Vagina (tissue), 2 donors: ENCODE measurements at places on chromosomes 13 and 19.

GRCh38 chr13:114010401-114011101 lies 36.7 kb upstream of the C13orf46 start:
- DNase-seq = no peak

GRCh38 chr13:43688227-43688907 lies 98.4 kb downstream of the ENOX1 start:
- no peak for DNase-seq

- DNase-seq = no peak
Observed at GRCh38 chr19:39788244-39788643, 9.6 kb downstream of the LEUTX start.

DNA sequence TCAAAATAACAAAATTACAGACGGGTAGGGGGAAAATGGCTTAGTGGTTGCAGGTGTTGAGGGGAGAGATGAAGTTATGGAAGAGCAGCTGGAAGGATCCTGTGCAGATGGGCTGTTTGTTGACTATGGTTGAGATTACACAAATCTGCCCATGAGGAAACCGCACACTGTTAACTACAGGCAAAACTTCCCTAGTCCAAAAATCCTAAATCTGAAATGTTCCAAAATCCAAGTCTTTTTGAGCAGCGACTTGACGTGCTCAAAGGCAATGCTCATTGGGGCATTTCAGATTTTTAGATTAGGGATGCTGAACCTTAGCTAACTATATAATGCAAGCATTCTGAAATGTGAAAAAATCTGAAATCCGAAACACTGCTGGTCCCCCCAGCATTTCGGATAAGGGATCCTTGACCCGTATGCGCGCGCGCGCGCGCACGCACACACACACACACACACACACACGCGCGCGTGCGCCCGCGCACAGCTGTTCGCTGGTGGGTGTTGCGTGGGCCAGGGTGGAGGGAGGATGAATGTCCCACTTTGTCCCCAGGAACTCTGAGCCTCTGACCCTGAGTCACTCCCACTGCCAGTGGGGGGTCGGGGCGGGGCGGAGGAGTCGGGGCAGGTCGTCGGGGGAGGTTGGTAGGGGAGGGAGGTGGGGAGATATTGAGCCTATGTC lies 6.8 kb downstream of the F2RL3 start:
- no peak for DNase-seq

DNA sequence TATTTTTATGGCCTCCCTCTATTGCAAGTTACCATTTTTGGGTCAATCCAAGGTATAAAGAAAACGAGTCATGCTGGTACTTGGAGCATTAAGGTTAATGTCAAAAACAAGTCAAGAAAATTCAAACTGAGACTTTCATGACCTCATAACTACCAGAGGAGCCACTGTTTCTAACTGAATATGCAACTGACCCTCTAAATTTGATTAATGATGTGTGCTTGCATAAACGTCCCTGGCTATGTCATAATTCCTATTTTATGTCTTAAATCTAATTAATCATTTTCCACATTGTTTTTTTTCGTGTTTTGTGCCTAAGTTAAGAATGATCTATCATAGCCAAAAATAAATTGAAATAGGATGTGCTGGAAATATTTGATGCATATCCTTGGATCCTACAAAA lies 396.7 kb upstream of the GPC6 start:
- DNase-seq = no peak

DNA sequence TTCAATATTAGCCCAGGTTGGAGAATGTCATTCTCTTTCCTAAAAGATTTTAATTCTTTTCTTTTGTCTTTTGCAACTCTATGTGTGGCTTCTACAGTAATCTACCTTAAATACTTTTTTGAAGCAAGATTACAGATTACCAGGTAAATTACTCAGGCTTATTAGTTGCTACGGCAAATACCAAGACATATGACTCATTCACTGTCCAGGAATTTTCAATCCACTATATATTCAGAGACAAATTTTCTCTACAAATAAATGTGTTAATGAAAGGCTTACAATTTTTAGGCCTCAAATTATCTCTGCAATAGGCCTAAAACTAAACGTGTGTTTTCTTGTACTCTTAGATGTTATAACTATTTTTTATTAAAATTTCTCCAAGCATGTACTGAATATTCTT lies 631.3 kb downstream of the DIAPH3 start:
- DNase-seq = no peak

GRCh38 chr13:114119196-114119595 lies 13.2 kb downstream of the RASA3 start:
- DNase-seq = no peak

DNA sequence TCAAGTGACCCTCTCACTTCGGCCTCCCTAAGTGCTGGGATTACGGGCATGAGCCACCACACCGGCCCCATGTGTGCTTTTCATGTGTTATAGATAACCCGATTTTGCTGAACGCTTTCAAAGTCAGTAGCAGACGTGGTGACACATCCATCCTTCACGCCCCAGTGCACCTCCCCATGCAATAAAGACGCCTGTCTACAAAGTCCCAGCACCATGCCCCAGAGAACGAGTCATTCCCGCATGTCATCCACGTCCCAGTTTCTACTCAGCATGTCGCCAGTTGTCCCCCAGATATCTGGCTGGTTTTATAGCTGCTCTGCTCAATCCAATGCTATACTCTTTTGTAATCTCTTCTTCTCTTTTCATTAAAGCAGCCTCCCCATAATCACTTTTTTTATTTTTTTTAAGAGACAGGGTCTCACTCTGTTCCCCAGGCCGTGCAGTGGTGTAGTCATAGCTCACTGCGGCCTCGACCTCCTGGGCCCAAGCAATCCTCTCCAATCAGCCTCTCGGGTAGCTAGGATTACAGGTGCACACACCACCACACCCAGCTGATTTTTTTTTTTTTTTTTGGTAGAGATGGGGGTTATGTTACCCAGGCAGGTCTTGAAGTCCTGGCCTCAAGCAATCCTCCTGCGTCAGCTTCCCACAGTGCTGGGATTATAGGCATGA lies 42.5 kb downstream of the DNM2 start:
- no peak for DNase-seq
